NCI-H69 (cell line): ENCODE measurements at places on chromosomes 6 and 20.

DNA sequence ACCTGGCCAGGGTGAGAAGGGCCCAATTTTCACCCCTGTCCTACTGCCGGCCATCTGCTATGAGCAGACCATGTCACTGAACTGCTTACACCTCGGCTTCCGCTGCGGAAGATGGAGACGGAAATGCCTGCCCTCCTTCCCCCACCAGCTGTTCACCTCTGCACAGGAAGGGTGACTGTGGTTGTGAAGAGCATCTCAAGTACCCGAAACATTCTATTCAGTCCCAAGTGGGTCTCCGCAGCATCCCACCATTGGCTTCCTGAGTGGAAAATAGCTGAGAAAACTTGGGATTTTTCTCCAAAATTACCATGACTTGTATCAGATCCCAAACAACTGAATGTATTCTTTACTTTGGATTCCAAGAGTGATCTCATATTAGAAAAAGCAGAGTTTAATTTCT is 16.1 kb downstream of the DOK5 start:
- no peak for DNase-seq

GRCh38 chr6:99611148-99611547 is 4.5 kb downstream of the PRDM13 start:
- DNase-seq, result no peak

DNA sequence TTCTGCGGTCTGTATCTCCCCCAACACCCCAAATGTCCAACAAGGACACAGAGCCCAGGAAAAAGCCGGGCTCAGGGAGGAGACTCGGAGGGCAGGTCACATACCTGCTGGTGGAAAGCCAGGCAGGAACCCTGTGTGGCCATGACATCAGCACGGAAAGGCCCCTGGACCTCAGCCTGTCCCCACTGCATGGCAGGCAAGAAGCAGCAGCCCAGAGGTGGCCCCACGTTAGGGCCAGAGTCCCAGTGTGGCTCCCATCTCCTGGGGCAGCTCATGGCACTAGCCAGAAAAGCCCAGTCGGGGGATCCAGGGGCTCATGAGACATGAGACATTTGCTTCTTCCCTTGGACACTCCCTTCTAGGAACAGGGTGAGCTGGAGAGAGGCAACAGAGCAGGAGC is 258.7 kb downstream of the DLL1 start:
- DNase-seq, result no peak

DNA sequence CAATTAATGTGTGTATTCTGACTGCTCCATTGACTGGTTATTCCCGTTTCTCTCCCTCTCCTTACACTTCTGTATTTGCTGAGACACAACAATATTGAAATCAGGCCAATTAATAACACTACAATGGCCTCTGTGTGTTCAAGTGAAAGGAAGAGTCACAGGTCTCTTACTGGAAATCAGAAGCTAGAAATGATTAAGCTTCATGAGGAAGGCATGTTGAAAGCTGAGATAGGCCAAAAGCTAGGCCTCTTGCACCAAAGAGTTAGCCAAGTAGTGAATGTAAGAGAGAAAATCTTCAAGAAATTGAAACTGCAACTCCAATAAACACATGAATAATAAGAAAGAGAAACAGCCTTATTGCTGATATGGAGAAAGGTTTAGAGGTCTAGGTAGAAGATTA is 489.5 kb upstream of the CITED2 start:
- DNase-seq, result no peak

- no peak for DNase-seq
Measured at GRCh38 chr20:54047720-54048119, 22.7 kb downstream of the BCAS1 start.

- no peak for DNase-seq
Measured at GRCh38 chr6:9522101-9522500, 892.8 kb downstream of the TFAP2A start.

DNA sequence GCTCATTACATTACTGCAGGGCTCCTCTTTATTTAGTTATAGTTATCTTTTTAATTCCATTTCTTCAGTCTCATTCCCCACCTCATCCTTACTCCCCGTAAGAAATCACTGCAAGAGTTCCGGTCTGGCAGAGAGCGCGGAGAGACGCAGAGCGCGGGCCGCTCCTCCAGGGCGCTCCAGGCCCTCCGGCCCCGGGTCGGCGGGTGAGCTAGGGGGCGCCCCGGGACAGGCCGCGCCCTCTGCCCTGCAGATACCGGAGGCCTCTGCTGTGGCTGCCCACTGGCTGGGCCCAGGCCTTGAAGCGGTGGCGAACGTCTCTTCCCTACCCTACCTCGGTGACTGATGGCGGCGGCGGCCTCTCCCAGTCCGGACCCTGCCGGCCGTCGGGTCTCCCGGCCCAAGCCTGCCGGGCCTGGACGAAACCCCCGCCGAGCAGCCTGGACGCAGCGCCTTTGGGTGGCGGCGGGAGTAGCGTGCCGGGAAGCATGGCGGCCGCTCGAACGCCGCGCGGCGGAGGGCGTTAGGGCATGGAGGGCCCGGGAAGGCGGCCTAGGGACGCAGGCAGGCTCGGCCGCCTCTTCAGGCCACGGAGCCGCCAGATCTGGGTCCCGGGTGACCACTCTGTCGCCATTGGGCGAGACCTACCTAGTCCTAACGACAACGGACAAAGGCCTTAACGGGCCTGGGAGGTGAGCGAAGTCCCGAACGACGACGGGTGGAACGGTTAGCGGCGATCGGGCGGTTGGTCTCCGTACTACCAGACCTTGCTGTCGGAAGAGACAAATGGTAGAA is 16.4 kb upstream of the HMGN4 start:
- peak; percentile 86 for DNase-seq

DNA sequence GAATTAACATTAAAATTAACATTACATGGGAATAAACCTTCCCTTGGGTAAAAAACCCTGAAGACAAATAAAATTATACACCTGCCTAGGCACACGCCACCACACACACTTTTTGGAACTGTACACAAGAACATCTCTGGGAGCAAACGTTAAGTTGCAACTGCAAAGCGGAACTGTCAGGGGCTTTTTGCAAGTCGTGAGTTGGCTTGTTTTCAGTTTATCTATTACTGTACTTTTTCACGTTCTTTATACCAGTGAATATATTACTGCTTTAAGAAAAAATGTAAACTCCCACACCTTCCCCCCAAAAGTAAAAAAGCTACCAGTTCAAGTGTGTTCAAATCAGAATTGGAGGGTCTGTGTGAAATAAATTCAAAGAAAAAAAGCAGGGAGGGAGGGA is 65.5 kb upstream of the NFATC2 start:
- no peak for DNase-seq

DNA sequence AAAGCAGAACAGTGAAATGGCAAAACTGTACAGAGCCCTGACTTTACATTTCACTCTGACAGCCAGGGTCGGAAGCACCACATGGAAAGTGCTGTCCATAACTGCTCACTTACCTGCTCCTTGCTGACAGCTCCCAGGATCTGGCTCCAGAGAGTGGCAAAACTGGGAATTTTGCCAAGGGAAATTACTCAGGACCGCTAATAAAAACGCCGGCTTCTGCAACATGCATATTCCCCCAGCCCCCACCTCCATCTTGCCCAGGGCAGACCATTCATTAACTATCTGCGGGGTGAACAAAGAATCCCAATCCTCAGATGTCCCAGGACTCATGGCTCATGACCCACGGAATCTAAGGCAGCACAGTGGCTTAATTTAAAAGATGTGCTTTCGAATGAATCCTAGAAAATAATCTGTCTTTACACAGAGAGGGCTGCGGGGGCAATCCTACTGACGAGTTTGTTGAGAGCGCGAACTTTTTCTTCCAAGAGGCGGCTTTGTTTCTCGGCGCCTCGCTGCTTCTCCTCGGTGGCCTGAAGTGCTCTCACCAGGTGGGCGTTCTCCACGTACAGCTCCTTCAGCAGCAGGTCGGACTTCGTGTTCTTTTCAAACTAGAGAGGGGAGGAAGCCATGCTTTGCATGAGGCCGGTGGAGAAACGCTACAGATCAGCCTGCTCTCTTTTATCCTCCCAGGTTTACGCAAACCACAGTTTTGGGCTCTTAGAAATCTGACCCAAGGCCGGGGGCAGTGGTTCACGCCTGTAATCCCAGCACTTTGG is 45.8 kb downstream of the GINS1 start:
- DNase-seq, result peak; percentile 85

DNA sequence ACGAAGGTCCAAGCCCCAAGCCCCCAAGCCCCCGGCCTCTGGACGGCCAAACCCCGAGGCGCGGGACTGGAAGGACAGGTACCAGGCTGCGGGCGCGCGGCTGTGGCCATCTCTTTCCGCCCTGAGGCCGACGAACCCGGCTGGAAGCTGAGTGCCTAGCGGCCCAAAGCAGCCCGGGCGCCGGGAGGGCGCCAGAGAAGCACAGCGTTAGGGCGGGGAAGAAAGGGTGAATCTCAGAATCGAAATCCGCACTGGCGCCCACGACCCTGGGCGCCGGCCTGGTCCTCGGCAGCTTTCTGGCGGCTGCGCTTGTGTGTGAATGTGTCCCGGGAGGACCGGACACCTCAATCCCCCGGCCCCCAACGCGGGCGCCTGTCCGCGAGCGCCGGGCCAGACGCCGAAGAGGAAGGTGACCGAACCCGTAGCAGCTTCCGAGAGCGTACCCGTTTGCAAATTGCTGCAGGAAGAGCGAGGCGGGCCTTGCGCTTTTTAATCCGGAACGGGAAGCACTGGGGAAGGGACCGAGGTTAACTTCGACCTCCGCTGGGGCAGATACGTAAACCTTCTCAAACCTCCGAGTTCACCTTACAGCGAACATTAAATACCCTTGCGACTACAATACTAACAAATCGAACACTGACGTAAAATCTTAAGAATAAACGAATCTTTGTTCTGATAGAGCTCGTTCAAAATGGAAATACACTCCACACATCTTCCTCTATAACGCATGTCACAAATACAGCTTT is 2.9 kb downstream of the NRN1 start:
- no peak for DNase-seq

GRCh38 chr20:32972181-32973076 is 31.8 kb downstream of the SUN5 start:
- DNase-seq, result no peak

DNA sequence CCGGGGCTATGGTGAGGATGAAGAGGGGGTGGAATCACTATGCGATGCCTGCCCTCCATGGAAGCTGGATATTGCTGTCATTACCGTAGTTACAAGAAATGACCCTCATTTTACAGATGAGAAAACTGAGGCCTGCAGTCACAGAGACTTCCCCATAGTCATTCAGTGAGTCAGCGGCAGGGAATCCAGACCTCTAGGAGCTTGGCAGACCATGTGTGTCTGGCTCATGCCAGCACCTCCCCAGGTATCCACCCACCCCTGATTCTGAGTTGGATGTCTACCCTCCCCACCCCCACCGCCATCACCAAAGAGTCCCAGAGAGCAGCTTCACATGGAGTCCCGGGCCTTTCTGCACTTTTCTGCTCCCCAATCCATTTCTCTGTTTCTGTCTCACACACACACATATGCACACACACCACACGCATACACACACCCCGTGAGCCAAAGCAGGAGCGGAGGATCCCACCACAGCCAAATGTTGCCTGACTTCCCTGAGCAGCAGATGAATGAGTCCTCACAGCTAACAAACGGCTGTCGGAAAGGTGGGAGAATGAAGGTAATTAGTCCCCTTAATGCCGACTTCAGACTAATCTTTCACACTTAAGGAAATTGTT is 24.8 kb downstream of the CDH22 start:
- DNase-seq, result no peak

- no peak for DNase-seq
Measured at GRCh38 chr6:170021579-170021978, 269.3 kb downstream of the DLL1 start.

GRCh38 chr6:165762876-165763275 is 99.8 kb upstream of the PDE10A start:
- DNase-seq, result no peak

- no peak for DNase-seq
Measured at GRCh38 chr6:73688351-73688750, 7.7 kb upstream of the CD109 start.

GRCh38 chr6:16766043-16766536 is 4.8 kb upstream of the ATXN1 start:
- peak; percentile 57 for DNase-seq

DNA sequence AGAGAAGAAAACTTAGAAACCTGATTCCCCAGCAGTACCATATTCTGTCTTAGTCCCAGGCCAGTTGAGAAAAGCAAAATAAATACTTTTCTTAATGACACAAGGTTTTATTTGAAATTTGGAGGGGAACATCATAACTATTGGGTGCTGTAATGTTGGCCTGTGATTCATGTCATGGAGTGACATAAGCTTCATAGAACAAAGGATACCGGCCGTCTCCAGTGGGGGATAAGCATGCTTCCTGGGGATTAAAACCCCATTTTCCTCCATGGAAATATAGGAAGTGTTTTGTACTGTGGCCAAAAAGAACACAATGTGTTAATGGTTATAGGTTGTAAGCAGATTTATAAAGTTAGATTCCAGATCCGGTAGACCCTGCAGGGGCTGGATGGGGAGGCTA is 18.0 kb downstream of the MTHFD1L start:
- no peak for DNase-seq

DNA sequence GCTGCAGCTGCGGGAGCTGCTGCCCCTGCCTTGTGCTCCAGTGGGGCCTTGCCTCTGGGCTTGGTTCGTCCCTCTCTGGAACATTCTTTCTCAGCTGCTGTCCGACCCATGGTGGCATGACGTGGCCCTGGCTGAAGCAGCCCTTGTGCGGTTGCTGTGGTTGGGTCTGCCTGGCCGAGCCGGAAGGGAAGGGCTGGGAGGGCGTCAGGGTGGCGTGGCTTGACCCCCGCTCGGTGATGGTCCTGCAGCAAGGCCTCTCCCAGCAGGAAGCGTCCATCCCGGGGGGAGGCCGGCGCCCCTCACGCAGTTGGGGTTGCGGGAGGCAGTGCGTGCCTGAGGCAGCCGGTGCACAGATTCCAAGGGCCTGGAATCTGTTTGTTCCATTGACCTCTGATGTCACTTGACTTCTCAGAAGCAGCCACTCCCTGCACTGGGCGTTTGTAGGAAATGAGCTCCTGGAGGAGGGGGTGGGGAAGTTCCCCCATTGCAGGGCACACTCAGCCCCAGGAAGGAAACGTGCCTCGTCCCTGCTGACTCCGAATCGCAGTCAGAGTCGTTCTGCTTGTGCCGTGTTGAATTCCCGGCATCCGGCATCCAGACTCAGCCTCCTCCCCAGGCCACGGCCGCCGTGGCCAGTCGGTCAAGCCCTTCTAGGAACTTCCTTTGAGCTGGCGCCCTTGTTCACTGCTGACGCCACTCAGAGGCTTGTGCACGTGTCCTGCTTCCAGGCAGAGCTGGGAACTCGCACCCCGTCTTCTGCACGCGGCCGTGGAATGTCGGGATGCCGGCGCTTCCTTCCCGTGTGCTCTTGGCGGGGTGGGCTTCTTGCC is 9.7 kb upstream of the TNFRSF6B start:
- DNase-seq, result no peak

GRCh38 chr6:30810813-30811339 is 66.5 kb upstream of the IER3 start:
- DNase-seq, result no peak

DNA sequence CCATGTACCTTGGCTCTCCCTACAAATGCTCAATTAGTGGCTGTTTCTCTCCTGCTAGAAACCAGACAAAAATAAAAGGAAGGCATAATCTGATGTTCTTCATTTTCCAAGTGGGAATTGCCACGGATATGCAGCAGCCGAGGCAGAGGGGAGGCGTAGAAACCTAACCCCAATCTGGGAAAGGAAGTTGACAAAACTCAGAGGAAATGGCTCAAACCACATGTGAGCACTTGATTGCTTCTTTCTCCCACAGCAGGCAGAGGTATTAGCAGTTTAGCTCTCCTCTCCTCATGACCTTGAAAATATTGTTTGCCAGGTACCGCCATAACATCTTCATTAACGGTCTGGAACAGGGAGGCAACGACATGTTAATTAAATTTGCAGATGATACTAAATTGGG is 3.8 kb upstream of the MLN start:
- DNase-seq, result no peak

GRCh38 chr6:28135393-28135792 is 6.3 kb upstream of the ZKSCAN8 start:
- no peak for DNase-seq
